ENCODE measurements at places on chromosomes 6 and 20.

GRCh38 chr6:5337573-5337972, 76.3 kb downstream of the FARS2 start:
- no peak for DNase-seq

DNA sequence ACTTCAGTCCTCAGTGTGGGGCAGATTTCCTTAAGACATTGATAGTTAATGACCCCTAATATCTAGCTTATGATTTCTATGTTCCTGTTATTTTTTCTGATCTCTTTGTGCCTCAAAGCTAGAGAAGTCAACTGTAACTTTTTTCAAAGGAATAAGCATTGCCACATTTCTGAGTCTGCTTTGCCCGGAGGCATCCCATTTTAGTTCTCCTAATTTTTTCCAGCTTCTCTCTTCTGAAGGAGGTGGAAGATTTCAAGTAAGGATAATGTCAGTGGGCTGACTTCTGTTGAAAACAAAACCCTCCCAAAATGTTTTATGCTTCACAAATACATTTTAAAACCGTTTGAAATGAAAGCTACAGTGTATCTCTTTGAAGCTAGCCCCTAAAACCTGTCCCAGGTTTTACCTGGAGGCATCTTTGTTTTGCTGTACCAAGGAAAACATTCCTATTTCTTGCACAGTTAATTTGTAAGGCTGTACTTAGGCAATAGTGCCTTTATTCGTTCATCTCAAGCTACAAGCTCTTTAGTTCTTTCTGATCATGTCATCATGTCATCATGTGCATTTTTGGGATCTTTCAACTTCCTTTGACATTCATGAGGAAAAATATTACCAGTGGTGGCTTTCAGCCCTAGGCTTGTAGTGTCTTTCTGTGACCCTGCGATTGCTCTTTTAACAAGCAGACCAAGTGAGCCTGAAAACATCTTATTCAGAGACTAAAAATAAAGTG, 45.7 kb downstream of the TSPYL4 start:
- no peak for DNase-seq

DNA sequence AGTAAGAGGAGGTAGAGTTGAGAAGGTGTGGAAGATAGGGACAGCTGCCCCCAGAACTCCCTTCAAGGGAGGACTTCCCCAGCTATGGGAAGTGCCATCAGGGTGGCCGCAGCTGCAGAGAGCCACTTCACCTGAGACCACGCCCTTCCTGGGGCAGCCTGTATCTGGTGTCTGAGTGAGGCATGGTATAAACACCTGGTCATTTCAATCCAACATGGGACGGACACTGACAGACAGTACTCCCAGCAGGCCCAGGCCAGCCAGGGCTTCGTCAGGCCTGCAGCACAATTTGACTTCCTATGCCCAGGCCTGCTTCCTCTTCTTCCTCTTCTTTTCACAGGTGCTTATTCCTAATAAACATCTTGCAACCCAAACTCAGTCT, 4.5 kb downstream of the SOX12 start:
- DNase-seq, result no peak

GRCh38 chr6:78607189-78607588, 260.2 kb upstream of the IRAK1BP1 start:
- no peak for DNase-seq

DNA sequence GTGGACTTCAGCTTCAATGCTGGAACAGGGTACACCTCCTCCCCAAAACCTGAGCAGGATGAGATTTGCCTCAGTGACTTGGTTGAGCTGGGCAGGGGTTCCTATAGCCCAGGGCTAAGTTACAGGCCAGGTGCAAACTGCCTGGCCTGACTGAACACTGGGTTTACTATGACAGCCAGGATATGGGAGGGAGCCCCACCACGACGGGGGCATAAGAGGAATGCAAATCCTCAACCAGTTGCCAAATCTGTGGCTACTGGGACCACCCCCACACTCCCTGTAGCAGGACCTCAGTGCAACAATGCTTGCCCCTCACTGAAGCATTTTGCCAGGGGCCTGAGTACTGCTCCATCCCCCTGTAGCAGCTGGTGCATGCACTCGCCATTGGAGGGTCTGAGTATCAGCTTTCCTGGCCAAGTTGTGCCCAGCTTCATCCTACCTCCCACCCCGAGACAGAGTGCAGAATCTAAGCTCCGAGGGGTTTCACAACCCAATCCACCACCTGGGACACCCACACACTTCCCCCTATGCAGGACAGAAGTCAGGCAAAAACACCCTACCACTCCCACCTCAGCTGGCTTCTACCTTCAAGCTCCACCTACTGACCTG, 27.6 kb downstream of the TREML4 start:
- DNase-seq, result no peak

- no peak for DNase-seq
Observed at GRCh38 chr6:147222160-147222838, 18.1 kb downstream of the STXBP5 start.

DNA sequence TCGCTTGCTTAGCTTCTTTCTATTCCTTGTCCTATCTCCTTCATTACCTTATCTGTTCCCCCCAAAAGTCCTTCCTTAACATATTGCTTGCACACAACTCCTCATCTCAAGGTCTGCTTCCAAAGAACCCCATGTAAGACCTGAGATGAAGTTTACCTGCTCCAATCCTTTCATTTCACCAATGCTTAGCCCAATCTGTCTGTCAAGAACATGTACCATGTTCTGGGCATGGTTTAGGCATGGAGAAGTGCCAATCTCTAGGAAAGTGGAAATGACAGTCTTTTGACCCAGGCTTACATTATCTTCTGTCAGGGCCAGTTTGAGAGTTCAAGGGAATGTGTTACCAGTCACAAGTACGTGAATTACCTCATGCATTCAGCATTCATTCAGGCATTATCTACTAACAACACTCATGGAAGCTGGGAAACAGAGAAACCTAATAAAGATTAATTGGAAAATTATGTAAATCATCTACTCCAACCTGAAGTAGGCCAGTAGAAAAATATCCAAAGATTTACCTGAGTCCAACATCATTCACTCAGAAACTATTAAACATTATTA, 15.8 kb upstream of the TASP1 start:
- DNase-seq, result no peak

DNA sequence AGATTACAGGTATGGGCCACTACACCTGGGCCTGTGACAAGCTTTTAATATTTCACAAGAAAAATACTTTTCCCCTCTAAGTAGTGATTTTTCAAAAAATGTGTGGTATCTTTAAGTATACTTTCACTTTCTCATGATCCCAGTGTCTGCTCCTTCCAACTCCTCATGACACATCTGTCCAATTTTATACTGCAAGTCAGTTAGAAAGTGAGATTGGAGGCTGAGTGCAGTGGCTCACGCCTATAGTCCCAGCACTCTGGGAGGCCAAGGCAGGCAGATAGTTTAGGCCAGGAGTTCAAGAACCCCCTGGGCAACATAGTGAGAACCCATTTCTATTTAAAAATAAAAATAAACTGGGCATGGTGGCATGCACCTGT, 20.2 kb downstream of the PIM1 start:
- DNase-seq, result no peak

DNA sequence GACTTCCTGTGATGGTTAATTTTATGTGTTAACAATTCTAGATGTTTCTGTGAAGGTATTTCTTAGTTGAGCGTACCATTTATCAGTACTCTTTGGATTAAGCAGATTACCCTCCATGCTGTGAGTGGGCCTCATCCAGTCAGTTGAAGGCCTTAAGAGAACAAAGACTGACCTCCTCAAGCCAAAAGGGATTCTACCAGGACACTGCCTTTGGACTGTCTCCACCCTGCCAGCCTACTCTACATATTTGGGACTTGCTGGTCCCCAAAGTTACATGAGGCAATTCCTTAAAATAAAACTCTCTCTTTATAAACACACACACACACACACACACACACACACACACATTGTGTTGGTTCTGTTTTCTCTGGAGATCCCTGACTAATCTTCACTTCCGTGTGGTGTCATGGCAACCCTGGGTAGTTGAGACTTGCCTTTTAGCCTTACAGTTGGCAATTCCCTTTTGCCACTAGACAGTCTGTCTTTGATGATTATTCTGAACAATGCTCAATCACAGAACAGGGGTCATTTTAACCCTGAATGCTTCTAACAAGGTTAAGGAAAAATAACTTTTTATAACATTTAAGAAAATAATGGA, 32.2 kb downstream of the MRAP2 start:
- peak; percentile 20 for DNase-seq

DNA sequence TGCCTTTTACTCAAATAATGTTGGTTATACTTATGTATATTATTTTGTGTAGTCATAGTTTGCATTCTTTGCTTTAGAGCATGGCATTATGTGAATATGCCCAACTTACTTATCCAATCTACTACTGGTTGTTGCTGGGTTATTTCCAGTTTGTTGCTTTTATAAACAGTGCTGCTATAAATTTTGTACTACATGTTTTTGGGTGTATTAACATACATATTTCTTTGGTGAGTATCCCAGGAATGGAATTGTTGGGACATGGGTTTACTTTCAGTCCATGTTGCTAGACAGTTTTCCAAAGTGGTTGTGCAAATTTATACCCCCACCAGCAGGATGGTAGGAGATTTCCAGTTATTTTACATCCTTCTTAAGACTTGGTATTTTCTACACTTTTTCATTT, 157.1 kb upstream of the THEMIS start:
- DNase-seq, result no peak

- DNase-seq, result no peak
Observed at GRCh38 chr6:99495466-99495865, 19.8 kb downstream of the USP45 start.

- DNase-seq, result no peak
Observed at GRCh38 chr6:37007340-37008043, 2.0 kb downstream of the FGD2 start.

DNA sequence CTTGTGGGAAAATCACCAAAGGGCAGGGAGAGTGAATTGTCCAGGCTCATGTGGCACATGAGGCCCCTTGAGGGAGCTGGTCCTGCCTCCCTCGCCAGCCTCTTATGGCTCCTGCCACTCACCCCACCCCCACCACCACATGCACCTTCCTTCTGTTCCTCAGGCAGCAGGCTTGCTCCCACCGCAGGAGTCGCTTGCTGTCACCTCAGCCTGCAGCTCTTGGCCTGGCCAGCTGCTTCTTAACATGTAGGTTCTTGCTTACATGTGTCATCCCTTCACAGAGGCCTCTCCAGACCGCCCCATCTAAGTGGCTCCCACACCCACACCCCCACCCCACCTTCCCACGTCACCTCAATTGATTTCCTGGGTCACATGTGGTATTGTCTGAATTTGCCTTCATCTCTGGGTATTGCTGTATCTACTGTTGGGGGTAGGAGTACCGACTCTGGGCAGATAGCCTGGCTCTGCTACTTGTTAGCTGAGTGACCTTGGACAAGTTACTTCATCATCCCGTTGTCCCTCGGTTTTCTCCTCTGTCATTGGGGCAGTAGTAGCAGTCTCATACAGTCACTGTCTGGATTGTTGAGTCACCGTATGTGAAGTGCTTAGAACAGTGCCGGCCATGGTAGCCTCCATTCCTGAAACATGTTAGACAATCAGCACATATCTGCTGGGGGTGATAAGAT, 41.7 kb downstream of the SLC9A8 start:
- DNase-seq, result no peak

- no peak for DNase-seq
Observed at GRCh38 chr6:43855247-43855646, 85.2 kb downstream of the VEGFA start.

- no peak for DNase-seq
Observed at GRCh38 chr20:38763616-38764015, 15.4 kb downstream of the ACTR5 start.

DNA sequence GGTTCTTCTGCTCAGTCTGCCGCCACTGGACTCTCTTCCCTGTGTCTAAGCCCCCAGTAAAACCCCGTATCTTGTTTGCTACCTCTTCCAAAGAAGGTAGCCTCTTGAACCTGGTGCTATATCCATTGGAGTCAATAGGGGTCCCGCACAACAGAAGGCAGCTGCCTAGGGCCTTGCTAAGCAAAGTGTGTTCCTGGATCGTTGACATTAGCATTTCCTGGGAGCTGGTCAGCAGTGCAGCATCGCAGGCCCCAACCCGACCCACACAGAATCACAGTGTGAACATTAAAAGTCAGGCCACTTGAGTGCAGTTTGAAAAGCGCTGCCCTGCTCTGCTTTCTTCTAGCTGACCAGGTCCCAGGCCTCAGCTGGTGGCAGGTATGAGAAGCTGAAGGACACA, 2.9 kb downstream of the ADA start:
- DNase-seq, result no peak

- DNase-seq, result no peak
Observed at GRCh38 chr6:67045076-67045475, 1338.0 kb upstream of the EYS start.

DNA sequence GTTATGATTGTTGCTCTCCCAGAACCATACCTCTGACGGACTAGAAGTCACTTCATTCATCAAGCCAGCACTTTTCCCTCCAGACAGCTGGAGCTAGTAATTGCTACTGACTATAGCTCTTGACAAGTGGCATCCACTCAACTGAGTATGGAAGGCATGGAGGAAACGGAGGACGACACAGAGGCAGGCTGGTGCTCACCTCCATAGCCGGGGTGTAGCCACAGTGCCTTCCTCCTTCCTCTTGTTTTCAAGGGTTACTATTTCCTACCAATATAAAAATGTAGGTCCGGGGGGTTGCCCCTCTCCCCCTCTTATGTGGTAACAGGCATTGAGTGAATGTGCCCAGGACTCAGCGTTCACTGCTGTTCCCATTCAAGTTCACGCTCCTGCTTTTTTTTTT, 23.5 kb upstream of the FOXC1 start:
- DNase-seq, result no peak

DNA sequence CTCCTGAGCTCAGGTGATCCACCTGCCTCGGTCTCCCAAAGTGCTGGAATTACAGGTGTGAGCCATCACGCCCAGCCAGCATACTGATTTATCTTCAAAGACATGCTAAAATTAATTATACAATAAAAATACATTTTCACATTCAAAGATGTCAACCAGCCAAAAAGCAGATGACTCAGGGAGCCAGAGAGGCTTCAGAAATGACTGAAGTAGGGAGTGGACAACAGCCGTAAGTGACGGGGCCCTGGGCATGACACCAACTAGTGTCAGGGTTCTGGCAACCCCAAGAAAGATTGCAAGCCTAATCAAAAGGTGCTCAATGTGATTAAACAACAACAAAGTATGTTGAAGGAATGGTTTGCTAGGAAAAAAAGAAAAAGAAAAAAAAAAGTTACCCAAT, 28.4 kb downstream of the GPLD1 start:
- DNase-seq, result no peak

DNA sequence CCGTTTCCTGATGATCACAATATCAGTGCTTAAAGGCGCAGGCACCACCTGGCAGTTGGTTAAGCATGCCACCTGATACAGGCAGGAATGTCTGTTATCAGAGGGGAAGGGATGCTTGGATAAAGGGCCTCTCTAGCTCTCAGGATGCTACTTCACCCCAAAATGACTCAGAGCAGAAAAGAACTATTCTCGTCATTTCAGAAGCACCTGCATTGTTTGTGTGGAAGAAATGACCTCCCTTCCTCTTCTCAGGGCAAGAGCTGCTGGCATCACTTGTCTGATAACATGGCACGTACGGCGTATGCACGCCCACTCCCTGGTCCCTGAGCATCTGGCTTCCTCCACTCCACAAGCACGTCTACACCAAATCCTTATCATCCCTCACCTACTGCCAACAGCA, 47.3 kb downstream of the ATP9A start:
- DNase-seq, result no peak

DNA sequence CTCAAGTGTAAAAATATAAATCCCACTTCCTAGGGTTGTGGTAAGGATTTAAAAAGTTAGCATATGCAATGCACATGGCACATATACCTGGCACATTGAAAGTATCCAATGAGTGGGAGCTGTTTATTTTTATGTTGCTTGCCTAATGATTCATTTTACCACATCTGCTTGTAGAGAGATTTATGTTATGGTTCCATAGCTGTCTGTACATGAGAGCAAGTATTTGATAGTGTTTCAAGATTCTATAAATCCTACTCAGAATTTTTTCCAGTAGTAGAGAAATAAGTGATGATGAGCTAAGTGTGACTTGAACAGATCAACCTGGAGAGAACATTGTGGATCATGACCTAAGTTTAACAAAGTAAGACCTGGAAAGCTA, 125.3 kb upstream of the SPTLC3 start:
- DNase-seq, result no peak
